WTC11 (cell line): ENCODE measurements at places on chromosomes 2 and 18. TPM values are rescaled to one million over a fixed set of nuclear protein-coding genes. Genes with fewer than 3 reads are reported as not detected.

- DNase-seq: no peak
- no peak overlapping the region for H3K27ac ChIP-seq
- no peaks in the 10 kb centered on the region for H3K36me3 ChIP-seq
- H3K4me3 ChIP-seq: no peak overlapping the region
These were observed 24.9 kb downstream of the MLPH start for GRCh38 chr2:237511885-237512405.

GRCh38 chr2:85405201-85406059 lies 4.7 kb downstream of the CAPG start:
- no peak for DNase-seq
- H3K27ac ChIP-seq: peak overlapping the region; percentile 24
- H3K36me3 ChIP-seq: peaks cover 26% of the 10 kb centered on the region
- H3K27me3 ChIP-seq: no peaks in the 10 kb centered on the region
- H3K4me1 ChIP-seq: peaks cover 34% of the 10 kb centered on the region

Gene AGXT
- 0.16 to 0.37 TPM (median 0.24 TPM) in 3 replicates for total RNA-seq

DNA sequence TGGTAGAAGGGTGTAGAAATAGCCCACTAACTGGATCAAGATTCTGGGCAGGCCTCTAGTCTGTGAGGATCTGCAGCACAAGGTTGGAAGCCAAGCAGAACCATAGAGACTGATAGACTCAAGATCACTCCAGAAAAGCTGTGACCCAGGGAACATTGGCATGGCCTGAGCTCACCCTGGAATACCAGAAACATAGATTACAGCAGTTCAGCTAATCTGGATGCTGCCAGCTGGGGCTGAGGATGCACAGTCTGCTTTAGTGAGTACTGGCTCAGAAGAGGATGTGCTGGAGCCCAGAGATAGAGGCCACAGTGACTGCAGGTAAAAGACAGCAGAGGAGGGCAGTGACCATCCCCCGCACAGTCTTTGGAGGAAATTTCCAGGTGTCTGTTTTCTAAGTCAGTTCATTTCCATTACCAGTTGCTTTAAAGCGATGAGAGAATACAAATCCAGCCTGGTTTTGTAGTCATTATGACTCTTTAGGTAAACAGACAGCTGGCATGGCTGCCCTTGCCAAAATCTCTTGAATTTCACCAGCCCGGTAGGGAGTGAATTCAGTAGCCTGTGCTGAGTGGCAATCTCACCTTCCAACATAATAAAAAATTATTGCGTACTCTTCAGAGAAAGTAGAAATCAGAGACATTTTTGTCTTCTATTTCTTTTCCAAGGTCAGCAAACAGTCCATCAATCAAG lies 119.2 kb downstream of the ANTXR1 start:
- no peaks in the 10 kb centered on the region for H3K27me3 ChIP-seq
- no peak overlapping the region for H3K27ac ChIP-seq
- DNase-seq: no peak
- H3K4me1 ChIP-seq: no peaks in the 10 kb centered on the region
- no peak overlapping the region for H3K4me3 ChIP-seq

GRCh38 chr2:84526562-84526961 lies 10.3 kb downstream of the DNAH6 start:
- H3K27ac ChIP-seq: no peak overlapping the region
- no peak for DNase-seq
- peaks cover 3% of the 10 kb centered on the region; the same call in 1 of the 2 replicates for H3K27me3 ChIP-seq
- H3K36me3 ChIP-seq: no peaks in the 10 kb centered on the region
- no peak overlapping the region for H3K4me3 ChIP-seq

- H3K27ac ChIP-seq: no peak overlapping the region
- H3K4me1 ChIP-seq: peaks cover 9% of the 10 kb centered on the region
- H3K36me3 ChIP-seq: peaks cover 17% of the 10 kb centered on the region
These were observed 20.8 kb downstream of the SP140L start for GRCh38 chr2:230347659-230348305.

Gene POMC
- total RNA-seq: 3.2 to 4.4 TPM (median 3.7 TPM) in 3 replicates

- no peaks in the 10 kb centered on the region for H3K27me3 ChIP-seq
- peaks cover 14% of the 10 kb centered on the region for H3K4me1 ChIP-seq
- peak; percentile 45 for DNase-seq
- no peak overlapping the region for H3K27ac ChIP-seq
These were observed 48.5 kb downstream of the SERPINB7 start for GRCh38 chr18:63823516-63824219.

- no peak overlapping the region for H3K27ac ChIP-seq
- H3K36me3 ChIP-seq: no peaks in the 10 kb centered on the region
- DNase-seq: no peak
- no peaks in the 10 kb centered on the region; the same call in 1 of the 2 replicates for H3K27me3 ChIP-seq
- H3K4me3 ChIP-seq: no peak overlapping the region
- H3K4me1 ChIP-seq: peaks cover 16% of the 10 kb centered on the region
These were observed 18.9 kb upstream of the RBMS1 start for GRCh38 chr2:160512491-160512890.

GRCh38 chr2:149885468-149885867 lies 297.9 kb upstream of the MMADHC start:
- DNase-seq: no peak
- H3K27ac ChIP-seq: no peak overlapping the region
- no peaks in the 10 kb centered on the region for H3K27me3 ChIP-seq
- no peak overlapping the region for H3K4me3 ChIP-seq
- H3K4me1 ChIP-seq: no peaks in the 10 kb centered on the region
- no peaks in the 10 kb centered on the region for H3K36me3 ChIP-seq

- H3K27ac ChIP-seq: no peak overlapping the region
- peaks cover 14% of the 10 kb centered on the region for H3K4me1 ChIP-seq
- H3K27me3 ChIP-seq: no peaks in the 10 kb centered on the region
- no peak overlapping the region for H3K4me3 ChIP-seq
These were observed 169.4 kb downstream of the DDX1 start for GRCh38 chr2:15761056-15761455.

DNA sequence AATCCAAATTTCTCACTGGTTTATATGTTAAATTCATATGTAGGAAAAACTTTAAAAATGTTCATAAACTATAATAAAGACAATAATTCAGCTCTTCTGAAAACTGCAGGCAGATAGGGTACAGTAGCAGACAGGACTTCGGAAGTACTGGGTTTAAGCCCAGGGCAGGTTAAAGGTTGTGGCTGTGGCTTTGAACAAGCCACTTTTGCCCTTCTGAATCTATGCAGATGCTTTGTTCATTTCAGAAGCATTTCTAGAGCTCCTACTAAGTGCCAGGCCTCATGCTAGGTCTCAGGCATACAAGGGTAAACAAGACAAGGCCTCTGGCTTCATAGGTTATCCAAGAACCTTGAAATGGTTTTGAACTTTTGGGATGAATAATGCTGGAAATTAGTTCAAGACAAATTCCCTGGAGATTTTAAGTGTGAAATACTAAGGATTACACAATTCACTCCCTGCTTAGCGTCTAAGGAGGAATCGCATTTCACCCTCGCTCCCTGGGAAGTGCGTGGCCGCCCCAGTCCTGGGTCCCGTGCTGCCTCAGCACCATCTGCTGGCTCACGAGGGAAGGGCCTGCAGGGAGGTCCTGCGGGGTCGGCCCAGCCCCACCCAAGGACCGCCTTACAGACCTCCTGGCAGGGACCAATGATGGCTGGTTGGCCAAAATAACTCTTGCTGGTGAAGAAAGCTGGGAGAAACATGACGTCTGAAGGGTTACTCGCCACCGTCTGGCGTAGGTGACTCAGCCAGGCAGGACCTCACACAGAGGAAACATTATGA lies 67.7 kb upstream of the L3MBTL4 start:
- H3K36me3 ChIP-seq: no peaks in the 10 kb centered on the region
- peak; percentile 85 for DNase-seq
- no peaks in the 10 kb centered on the region for H3K27me3 ChIP-seq
- H3K4me3 ChIP-seq: no peak overlapping the region; the same call in 1 of the 2 replicates

- no peak overlapping the region for H3K27ac ChIP-seq
- H3K4me3 ChIP-seq: no peak overlapping the region
- H3K27me3 ChIP-seq: no peaks in the 10 kb centered on the region
These were observed 186.9 kb upstream of the VRK2 start for GRCh38 chr2:57859755-57860154.

DNA sequence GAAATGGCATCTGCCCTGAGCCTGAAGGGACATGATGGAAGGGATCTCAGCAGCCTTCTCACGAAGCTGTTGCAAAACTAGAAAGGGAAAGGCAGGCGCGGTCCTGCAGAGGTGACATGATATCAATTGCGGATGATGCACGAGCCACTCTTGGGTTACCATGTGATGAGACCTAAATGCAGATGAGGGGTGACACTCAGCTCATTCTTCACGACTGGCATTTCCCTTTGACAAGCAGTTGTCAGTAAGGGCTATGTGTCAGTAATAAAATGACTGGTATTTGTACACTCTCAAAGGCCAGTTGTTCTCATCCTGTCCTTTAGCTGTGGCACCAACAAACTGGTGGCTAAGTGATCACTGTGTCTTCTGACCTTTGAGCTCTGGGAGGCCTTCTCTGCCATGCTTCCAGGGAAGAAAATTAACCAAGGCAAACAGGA lies 273.6 kb downstream of the ETAA1 start:
- H3K4me1 ChIP-seq: no peaks in the 10 kb centered on the region
- H3K27me3 ChIP-seq: no peaks in the 10 kb centered on the region
- no peaks in the 10 kb centered on the region for H3K36me3 ChIP-seq
- no peak overlapping the region for H3K27ac ChIP-seq
- no peak overlapping the region for H3K4me3 ChIP-seq
- no peak for DNase-seq

DNA sequence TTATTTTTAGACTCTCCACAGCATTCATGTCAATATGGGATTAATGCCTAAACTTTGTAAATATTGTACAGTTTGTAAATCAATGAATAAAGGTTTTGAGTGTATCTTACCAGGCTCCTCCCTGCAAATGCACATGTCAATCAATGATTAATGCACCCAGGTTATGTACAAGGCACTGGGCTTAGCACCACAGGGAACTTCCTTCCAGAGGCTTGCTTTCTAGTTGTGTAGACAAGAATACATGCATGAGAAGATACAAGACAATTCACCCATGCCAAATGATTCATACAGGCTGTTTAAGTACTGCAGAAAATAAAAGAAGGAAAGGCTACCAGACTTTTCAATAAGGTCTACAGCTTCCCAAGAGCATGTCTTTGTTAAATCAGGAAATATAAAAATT lies 114.1 kb downstream of the MMADHC start:
- no peaks in the 10 kb centered on the region for H3K27me3 ChIP-seq
- H3K4me3 ChIP-seq: no peak overlapping the region
- H3K4me1 ChIP-seq: no peaks in the 10 kb centered on the region
- 0 out of 2 replicates have a peak, but pooled peaks cover 2% of the 10 kb centered on the region for H3K36me3 ChIP-seq
- H3K27ac ChIP-seq: no peak overlapping the region
- DNase-seq: no peak

Gene PASK
- total RNA-seq: 64.7 to 80.9 TPM (median 72.8 TPM) in 3 replicates

- no peaks in the 10 kb centered on the region for H3K27me3 ChIP-seq
- no peak for DNase-seq
- H3K27ac ChIP-seq: no peak overlapping the region
- H3K4me3 ChIP-seq: no peak overlapping the region
These were observed 160.0 kb upstream of the ZEB2 start for GRCh38 chr2:144679942-144680341.

DNA sequence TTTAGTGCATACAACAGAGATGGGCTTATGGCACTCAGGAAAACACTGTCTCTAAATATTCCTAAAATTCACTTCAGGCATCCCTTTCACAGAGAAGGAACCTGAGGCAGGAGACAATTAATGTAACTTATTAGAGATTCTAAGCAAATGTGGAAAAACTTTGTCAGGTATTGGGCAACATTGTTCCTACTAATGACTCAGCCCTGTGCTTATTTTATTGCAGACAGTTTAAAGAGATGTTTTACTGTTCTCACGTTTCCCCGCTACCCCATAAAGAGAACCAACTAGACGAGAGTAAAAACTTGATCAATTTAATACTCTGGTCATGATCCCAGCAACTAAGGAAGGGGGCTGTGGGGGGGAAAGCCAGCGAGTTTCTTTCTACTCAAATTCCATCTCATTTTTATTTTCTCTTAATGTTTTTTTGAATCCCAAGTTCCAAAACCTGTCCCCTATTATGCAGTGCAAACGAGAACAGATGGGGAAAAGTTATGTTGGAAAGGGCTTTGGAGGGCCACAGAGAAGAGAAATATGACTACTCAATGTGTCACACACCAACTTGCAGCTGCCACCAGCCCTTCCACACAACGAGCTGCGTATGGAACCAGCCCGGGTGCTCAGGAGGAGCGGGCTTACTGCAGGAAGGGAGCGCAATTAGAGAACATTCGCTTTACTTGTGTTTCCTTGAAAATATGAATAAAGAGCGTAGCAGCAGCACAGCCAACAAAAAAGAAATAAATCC lies 18.7 kb upstream of the ACVR1 start:
- no peak for DNase-seq
- H3K4me3 ChIP-seq: no peak overlapping the region
- H3K27ac ChIP-seq: no peak overlapping the region
- peaks cover 54% of the 10 kb centered on the region for H3K4me1 ChIP-seq

Gene HOXD13
- total RNA-seq: not detected in 3 replicates

Gene TCF23
- total RNA-seq: 0.05 to 0.14 TPM (median 0.13 TPM) in 3 replicates

DNA sequence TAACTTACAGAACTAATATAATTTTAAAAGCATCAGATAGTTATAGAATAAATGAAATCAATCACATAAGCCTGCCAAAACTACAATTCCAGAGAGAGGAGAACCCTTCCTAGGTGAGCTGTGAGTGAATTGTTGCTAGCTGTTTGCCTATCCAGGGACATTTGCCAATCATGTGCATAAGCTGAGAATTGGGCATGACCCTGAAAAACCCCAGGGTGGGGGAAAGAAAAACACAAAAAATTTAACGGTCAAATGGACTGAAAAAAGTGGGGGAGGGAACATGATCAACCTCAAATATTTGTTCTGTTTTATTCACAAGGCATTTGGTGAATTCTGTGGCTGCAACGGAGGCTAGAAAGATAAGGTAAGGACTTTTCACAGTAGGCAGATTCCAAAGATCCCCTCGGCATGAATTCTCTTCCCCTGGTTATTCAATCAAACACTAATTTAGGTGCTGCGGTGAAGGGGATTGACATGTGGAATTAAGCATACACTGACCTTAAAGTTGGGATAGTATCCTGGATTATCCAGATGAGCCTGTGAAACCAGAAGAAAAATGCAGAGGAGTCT lies 203.9 kb upstream of the RGPD4 start:
- H3K36me3 ChIP-seq: peaks cover 53% of the 10 kb centered on the region
- H3K4me1 ChIP-seq: no peaks in the 10 kb centered on the region
- H3K4me3 ChIP-seq: no peak overlapping the region
- H3K27me3 ChIP-seq: no peaks in the 10 kb centered on the region; the same call in 1 of the 2 replicates
- no peak overlapping the region for H3K27ac ChIP-seq
